Epithelial cell of esophagus (primary cell): ENCODE measurements at places on chromosomes 2 and 18.

GRCh38 chr18:60024345-60024744 lies 124.5 kb downstream of the PMAIP1 start:
- no peak for DNase-seq

DNA sequence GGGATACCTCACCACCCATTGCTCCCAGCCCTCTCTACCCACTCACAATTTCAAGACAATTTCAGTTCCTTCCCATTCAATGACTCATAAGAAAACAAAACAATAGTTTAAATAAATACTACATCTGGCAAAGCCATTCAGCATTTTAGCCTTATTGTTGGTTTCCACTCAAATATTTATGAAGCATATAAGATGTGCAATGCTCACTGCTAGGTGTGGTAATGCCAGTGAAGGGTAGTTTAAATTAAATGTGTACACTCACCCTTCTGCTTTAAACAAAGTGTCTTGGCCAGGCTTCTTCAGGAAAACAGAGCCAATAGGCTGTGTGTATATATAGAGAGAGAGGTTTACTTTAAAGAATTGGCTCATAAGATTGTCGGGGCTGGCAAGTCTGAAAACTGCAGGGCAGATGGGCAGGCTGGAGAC lies 37.0 kb downstream of the INO80C start:
- peak; percentile 56 for DNase-seq

GRCh38 chr2:221254299-221254698 lies 317.8 kb downstream of the EPHA4 start:
- DNase-seq = no peak

GRCh38 chr2:241871538-241872312 lies 2.2 kb downstream of the RTP5 start:
- no peak for DNase-seq

- no peak for DNase-seq
These were observed 129.8 kb downstream of the METTL4 start for GRCh38 chr18:2441544-2441943.

DNA sequence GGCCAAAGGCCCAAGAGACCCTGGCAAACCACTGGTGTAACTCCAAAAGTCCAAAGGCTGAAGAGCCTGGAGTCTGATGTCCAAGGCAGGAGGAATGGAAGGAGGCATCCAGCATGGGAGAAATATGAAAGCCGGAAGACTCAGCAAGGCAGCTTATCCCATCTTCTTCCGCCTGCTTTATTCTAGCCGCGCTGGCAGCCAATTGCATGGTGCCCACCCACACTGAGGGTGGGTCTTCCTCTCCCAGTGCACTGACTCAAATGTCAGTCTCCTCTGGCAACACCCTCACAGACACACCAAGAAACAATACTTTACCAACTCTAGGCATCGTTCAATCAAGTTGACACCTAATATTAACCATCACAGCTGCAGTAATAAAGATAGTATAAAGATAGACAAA lies 34.1 kb downstream of the MAPK4 start:
- DNase-seq = no peak

- DNase-seq = no peak
These were observed 87.2 kb upstream of the TNP1 start for GRCh38 chr2:216947055-216947454.

DNA sequence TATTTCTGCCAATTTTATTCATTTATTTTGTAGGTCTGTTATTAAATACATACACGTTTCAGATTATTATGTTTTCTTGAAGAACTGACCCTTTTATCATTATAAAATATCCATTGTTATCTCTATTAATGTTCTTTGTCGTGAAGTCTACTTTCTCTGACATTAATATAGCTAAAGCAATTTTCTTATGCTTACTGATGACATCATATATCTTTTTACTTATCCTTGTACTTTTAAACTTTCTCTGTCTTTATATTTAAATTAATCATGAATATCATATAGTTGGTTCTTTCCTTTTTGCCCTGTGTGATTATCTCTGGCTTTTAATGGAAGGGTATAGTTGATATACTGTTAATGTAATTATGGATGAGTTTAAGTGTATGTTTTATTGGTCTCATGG lies 36.5 kb upstream of the SLC9A2 start:
- DNase-seq = no peak

DNA sequence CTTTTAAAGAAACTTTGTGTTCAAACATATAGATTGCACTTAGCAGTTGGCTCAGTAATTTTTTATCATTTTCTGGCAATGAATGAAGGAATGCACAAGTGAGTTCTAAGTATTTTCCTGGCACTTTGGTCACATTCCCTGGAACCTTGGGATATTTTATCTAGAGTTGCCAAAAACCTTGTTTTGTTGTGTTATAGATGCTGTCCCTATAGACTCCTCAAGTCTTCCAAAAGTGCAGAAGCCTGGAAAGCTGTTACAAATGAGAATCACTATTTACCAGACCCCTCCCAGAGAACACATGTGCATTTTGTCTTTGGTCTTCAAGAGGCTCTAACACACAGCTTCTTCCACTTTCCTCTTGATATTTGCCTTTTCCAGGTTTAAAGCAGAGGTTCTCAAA lies 108.3 kb downstream of the RND3 start:
- DNase-seq = no peak

DNA sequence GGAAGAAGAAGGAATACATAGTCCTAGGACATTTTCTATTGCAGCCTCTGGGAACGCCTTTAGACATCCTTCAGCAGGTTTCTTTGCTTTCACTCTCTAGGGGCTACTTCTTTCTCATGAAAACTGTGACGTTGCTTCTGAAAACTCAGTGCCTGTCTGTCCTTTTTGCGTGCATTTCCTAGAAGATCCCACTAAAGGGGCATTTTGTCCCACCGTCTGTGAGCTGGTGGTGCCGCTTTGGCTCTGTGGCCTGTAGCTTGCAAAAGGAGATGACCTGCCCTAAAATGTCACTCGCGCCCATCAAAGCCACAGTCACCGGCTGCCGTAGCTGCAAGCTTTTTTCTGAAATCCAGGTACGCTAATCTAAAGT lies 579 bp downstream of the STAT4 start:
- no peak for DNase-seq

DNA sequence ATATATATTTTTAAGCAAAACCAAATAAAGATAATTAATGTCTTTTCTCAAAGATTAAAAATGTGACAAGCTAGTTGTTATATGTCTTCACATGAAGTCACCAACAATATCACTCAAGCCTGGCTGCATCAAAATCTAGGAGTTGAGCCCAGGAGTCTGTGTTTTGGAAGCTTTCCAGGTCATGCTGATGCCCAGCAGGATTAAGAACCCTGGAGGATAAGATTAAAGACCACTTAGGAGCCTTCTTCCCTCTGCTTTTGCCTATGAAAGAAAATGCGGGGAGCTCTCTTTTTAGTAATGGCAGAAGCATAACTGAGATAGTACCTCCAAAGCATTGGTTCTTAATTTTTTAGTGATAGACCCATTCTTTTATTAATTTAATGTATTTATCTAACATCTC lies 157.4 kb downstream of the ASXL3 start:
- no peak for DNase-seq

- no peak for DNase-seq
These were observed 142.3 kb downstream of the RBM43 start for GRCh38 chr2:151119374-151119773.

GRCh38 chr2:74188018-74188601 lies 9.4 kb upstream of the MOB1A start:
- DNase-seq = peak; percentile 99

DNA sequence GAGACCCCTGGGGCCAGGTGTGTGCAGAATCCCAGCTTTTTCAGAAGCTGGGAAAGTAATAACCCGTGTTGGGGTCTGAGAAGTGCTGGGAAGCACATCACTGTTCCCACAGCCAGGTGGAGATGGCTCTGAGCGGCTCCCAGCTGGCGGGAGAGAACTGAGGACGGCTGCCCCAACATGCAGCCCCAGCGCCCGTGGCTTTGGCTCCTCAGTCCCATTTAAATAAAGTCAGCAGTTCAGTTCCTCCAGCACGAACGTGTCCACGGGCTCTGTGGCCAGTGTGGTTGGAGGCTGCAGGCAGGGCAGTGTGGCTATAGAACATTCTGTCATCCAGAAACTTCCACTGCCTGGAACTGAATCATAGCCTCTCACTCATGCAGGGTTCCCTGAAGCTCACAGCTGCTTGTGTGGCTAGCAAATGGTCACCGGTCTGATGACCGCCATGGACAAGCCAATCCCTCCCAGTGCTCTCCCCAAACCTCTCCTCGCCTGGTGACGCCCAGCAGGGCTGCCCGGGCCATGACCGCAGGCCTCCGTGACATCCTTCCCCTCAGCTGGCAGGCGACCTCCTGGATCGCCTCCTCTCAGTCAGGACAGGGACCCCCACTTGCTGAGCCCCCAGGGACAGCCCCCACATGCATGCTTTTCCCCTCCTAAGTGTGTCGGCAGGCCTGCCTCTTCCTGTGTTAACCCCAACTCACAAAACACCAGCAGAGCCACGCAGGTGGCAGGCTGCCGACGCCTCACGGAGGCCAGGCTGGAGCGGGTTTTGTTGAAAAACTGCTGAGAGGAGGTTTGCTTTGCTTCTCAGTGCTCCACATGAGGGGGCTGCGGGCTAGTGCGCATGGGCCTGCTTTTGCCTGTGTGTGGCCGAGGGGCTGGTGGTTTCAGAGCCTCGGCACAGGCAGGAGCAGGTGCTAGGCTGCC lies 1.3 kb downstream of the RTP5 start:
- DNase-seq = no peak

GRCh38 chr2:128376241-128377041 lies 57.8 kb upstream of the HS6ST1 start:
- no peak for DNase-seq

GRCh38 chr2:30264274-30264673 lies 32.9 kb downstream of the LBH start:
- DNase-seq = no peak

DNA sequence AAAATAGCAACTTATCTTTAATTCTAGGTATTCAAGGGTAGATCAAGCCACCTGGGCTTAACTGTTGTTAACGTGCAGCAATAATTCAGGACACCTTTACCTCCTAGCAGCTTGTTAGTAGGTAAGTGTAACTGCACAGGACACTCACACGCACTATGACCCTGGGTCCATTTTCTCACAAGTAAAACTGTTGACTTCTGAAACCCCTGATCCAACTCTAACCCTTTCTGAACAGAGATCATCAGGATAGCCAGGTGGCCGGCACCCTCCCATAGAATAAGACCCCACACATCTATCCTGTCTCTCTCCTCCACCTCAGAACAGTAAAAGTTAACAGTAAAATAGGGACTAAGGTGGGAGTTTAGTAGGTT lies 610 bp downstream of the SPC25 start:
- DNase-seq = no peak

DNA sequence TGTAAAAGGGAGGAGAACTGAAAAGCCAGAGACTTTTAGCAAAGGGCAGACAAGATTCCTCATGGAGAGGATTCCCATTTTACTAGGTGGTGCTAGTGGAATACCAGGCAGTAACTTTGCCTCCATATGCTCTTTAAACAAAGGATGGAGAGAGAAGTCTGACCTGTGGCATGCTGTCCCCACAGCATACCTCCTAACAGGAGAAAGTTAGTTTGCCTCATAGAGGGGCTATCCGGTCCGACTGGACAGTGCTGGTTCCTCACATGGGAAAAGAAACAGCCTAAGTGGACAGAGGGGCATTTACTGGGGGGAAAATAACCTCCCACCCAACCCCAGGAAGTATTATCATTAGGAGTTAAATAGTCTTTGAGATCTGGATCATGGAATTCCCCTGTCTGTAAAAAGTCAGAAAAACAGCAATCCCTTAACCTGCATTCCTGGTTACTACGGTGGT lies 31.6 kb upstream of the GMCL1 start:
- DNase-seq = no peak

GRCh38 chr18:74400813-74401212 lies 56.3 kb downstream of the DIPK1C start:
- DNase-seq = no peak

DNA sequence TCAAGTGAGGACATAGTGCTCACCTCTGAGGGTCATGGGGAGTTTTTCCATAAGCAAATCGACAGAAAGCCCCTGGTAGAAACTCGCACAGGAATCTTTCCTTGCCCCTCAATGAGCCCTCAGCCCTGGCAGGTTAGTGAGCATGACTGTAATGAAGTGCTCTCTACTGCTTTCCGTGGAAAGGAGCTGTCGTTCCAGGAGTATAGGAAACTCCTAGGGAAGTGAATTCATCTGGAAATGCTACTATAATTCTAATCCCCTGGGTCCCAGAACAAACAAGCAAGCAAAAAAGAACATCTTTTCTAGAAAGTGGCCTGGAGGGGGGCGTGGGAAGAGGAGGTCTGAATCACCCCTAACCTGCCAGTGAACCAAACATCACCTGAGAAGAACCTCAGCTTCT lies 18.1 kb downstream of the BCL2L11 start:
- DNase-seq = no peak

- peak; percentile 78 for DNase-seq
These were observed 11.9 kb upstream of the KIDINS220 start for GRCh38 chr2:8849327-8849726.

DNA sequence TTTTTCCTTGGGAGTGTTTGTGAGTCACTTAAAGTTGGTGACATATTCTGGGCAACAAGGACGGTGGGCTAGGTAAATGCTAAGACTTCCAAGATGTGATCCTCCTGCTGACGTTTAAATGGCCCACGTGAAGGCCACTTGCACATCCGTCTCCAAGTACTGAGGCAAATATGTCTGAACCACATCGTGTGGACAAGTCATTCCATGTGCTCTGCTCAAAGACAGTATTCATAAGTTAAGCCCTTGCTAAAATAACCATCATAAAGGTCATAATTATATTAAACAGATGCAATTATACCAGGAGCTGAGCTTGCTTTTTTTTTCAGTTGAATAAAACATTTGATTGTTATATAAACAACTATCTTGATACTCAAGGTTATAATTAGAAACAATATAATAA lies 44.8 kb downstream of the SPP2 start:
- no peak for DNase-seq

- DNase-seq = no peak
These were observed 329.6 kb upstream of the ID2 start for GRCh38 chr2:8352296-8352695.

GRCh38 chr18:1252534-1252933 lies 347.9 kb downstream of the ADCYAP1 start:
- DNase-seq = no peak

- no peak for DNase-seq
These were observed 13.5 kb upstream of the VIT start for GRCh38 chr2:36683002-36683401.

DNA sequence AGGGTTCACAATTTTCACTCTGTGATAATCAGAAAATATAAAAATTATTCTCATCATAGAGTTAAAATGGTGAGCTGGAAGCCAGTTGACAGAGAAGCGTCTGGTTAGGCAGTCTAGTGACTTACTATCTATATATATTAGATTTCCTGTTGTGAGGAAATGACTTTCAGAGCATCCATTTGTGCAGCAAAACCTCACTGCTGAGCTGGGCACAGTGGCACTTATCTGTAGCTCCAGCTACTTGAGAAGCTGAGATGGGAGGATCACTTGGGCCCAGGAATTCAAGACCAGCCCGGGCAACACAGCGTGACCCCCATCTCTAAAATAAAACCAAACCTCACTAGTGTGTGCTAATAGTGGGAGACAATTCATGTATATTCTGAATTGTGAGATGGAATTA lies 7.2 kb upstream of the KIAA2012 start:
- DNase-seq = no peak

DNA sequence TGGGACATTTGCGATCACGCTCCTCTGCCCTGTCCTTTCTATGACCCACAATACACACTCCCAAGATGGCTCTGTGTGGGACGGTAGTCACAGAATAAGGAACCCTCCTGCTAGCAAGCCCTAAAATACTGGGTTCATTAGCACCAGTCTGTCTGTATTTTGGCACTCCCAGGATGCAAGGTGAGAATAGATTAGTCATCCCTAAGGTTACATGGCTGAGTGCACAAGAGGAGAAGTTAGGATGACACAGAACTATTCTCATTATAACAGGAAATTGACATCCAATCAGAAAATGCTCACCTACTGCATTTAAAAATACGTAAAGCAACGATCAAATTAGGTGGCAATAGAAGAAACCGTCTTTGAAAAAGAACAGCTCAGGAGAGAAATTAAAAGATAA lies 590.2 kb downstream of the EPHA4 start:
- peak; percentile 38 for DNase-seq
